ENCODE measurements at places on chromosomes 2 and 18.

DNA sequence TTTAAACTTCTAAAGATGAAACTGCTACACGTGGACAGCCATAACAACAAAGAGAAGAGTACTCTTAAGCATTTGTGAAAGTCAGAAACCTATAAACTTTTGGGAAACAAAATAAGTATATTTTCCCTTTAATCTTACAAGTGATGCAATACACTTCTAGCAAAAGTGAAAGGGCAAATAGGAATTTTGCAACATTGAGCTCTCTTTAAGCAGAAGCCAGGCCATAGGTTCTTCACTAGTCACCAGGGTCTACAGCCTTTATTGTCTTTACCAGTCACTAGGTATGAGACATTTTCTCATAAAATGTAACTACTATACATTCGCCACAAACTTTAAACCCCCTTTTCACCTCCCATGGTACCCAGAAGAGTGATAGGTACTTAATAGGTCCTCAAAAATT lies 37.5 kb downstream of the SCN1A start:
- no peak for DNase-seq

GRCh38 chr18:49747876-49748275 lies 65.5 kb downstream of the ACAA2 start:
- peak; percentile 24 for DNase-seq

DNA sequence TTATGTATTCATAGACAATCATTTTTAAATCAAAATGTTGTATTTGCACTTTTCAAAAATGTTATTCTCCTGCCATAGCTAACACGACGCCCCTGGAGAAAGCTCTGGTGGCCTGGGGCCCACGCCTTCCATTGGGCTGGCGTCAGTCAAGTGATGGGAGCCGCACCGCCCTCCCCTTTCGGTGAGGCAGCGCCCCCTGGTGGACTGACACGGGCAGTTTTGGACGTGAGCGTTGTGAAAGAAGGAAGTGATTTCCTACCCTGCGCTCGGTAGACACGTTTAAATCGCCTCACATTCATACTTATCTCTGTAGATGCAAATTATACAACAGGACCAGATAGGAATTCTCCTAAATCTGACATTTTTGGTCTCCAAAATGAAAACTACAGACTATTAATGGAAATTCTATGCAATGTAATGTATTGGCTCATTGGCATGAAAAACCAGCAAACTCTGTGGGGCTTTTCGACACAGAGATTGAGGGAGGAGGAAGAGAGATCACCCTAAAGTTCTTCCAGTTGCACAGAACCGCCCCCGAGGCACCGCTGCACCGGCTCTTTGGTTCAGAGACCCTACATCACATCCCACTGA lies 326.2 kb upstream of the SOX11 start:
- no peak for DNase-seq

DNA sequence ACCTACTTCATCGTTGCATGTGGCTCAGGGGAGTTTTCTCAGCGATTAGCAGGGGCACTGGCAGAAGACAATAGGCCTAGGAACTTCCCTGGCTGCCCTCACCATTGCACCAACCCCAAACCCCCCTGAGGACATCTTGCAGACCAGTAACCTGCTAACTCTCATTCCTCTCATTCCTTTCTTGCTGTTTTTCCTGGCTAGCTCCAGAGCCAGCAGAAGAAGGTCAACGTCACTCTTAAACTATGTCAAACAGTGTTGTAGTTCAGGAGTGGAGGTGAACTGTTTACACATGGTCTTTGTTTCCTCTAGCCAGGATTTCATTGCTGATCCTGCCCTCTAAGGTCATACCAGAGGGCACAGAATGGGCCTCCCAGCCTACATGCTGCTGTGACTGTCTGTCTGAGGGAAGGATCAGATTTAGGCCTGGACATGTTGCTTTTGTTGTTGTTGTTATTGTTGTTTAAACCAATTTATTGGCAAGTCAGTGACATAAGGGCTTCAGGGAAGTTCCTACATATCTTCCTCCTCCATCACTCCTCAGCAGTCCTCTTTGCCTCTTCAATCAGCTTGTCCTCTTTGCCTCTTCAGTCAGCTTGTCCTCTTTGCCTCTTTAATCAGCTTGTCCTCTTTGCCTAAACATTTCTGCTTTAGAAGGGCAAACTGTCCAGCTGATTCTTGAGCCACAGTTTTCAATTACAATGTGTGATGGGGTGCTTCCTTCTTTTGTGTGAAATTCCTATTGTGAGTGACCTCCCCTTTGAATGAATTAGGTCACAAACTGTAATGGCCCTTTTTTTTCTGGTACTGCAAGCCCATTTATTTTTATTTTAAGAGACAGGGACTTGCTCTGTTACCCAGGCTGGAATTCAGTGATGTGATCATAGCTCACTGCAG lies 471.9 kb upstream of the TNP1 start:
- DNase-seq = peak; percentile 64

GRCh38 chr2:223121283-223121682 lies 69.3 kb downstream of the KCNE4 start:
- no peak for DNase-seq

GRCh38 chr18:46449033-46449432 lies 208.0 kb downstream of the LOXHD1 start:
- peak; percentile 10 for DNase-seq

DNA sequence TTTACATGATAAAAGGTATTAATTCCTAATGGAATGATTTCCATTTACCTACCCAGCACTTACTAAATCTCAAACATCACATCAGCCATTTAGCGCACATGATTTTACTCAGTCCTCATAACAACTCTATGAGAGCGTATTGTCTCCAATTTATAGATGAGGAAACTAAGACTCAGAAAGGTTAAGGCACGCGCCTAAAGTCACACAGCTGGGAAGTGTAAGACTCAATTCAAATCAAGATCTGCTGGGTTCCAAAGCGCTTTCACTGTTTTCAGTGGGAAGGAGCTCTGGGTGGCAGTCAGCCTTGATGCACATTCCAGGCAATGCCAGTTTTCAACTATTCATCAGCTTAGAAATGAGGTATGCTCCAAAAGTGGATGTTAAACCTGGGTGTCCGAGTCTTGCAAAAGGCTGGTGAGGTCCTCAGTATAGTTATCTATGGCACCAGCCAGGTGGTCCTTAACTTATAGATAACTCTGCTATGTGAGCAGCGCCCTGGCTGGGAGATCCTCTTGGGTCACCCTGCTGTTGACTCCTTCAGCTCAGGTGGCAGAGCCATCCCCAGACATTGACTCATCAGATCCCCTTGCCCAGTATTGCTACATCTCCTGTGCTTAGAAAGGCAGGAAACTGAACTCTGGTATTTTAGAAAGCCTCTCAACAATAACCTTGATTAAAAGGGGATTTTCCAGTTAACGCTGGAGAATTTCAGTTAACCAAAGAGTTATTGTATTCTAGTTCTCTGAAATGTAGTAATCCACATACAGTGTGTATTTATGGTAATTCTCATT lies 47.1 kb downstream of the SLC4A1AP start:
- DNase-seq = no peak

GRCh38 chr2:233707940-233708644 lies 4.6 kb upstream of the UGT1A5 start:
- no peak for DNase-seq

- peak; percentile 29 for DNase-seq
Observed at GRCh38 chr2:123953846-123954245, 71.2 kb upstream of the CNTNAP5 start.

DNA sequence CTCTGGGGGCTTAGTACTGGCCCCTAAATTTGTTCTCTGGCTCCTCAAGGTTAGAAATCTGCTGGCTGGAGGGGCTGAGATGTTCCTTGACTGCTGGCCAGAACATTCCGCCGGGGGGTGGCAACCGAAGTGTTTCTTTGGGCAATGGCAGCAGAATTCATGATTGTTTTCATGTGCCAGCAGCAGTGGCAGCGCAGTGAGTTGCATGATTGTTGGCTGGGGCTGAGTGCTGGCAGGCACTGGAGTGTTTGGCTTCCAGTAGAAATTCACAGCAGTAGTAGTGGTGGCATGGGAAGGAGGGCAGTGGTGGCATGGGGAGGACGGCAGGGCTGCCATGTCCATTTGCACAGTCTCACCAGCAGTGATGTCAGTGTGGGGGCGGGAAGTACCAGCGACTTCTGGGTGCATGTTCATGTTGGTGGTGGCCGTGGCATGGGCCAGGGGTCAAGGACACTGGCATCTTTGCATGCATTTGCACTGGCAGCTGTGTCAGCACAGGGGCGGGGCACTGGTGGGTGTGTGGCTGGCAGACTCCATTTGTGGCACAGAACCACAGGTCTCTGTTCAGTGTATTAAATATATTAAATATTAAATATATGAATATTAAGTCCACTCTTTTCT lies 130.6 kb upstream of the CDH7 start:
- DNase-seq = no peak

GRCh38 chr2:46462936-46463335 lies 16.4 kb upstream of the TMEM247 start:
- no peak for DNase-seq

GRCh38 chr2:239832490-239833268 lies 192.5 kb downstream of the NDUFA10 start:
- no peak for DNase-seq

GRCh38 chr2:84389794-84390193 lies 69.3 kb downstream of the SUCLG1 start:
- DNase-seq = no peak

GRCh38 chr18:11963991-11964484 lies 17.3 kb upstream of the IMPA2 start:
- DNase-seq = peak; percentile 60

DNA sequence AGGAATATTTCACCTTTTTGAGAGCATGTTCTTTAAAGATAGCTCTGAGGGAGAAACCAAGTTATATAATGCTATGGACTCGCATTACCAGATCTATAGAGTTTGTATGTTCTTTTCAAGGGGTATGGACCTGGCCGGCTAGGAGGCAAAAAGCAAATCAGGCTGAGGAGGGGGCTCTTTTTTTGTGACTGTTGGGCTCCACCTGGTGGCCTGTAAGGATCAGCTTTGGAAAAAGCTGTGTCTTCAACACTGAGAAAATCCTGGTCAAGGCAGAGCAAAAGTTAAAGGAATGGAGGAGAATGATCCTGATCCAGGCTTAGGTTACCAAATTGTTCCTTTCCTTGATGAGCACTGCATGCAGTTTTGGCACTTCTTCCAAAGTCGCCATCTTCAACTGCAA lies 180.5 kb downstream of the DIS3L2 start:
- no peak for DNase-seq

DNA sequence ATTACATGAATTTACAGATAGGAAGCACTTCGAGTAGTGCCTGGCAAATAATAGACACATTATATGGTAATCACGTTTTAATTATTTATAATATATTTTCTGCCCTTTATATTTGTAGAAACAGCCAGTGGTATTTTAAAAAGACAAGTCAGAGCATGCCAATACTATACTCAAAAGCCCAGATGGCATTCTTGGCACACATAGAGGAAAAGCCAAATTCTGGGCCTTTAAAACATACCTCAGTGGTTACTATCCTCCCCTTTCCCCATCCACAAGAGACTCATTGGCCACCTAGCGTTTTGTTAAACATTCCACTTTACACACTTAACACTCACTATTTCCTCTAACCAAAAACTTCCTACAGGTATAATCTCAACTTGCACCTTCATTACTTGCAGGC lies 63.3 kb upstream of the ZNF804A start:
- no peak for DNase-seq

DNA sequence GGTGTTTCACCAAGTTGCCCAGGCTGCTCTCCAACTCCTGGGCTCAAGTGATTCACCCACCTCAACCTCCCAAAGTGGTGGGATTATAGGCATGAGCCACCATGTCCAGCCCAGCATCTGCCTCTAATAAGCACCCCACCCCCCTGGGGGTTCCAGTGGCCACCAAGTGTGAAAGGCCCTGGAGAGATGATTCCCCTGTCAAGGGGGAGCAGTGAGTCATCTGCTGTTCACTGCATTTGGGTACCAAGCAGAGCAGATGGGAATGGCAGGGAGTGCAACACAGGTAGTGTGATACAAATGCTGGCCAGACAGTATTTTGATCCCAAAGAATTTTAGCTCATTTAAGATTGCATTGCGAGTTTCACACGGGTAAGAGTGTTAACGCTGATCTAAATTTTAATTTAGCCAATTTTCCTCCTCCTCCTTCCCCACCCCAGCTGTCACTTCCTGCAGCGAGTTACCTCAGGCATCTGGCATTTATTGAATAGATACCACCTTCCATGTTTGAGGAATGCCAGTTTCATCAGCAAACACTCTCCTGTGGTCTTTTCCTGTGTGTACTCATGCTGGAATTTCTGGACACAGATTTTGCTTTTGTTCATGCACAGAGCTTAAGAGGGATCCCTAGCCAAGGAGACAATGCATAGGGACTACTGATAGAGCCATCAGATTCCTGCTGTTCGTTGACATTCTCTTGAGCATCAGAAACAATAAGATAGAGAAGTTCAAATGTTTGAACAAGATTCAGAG lies 32.4 kb upstream of the NCK2 start:
- DNase-seq = no peak

DNA sequence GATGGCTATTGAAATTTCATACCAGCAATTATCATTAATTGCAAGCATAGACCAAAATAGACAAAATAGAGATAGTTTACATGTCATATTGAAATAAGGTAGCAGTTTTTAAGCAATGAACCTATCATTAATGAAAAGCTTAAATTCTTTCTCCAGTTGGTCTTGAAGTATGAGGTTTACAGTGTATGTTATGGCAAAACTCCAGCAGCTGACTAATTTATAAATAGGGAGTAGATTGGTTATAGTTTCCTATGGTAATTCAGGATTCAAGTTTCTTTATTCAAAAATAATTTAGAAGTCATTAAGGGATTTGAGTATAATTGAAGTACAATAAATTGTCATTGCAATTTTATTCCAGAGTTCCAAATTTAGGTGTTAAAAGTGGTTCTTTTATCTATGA lies 69.6 kb upstream of the COL5A2 start:
- DNase-seq = peak; percentile 62

GRCh38 chr18:69874058-69874457 lies 73.6 kb downstream of the CD226 start:
- DNase-seq = no peak

- DNase-seq = no peak
Observed at GRCh38 chr2:173019755-173020154, 55.9 kb upstream of the MAP3K20 start.

DNA sequence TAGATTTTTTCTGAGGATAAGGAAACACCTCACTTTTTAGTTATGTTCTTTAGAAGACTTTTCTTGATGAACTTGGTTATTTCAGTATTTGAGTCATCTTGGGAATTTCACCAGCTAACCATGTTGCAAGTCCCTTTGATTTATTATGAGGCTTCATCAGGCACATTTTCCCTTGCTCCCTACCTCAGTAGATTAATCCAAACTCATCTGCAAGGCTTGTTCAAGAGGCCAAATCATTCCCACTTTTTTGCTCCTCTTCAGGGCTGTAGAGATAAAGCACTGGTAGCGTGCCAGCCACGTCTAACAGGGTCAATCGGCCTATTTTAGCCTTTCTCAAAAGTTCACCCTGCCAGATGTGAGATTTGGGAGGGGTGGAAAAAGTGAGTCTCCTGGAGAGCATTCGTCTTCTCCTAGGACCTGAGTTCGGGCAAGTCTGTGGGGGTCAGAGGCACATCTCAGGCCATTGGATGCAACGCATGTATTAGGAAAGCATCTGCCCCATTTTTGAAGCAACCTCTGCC lies 120.3 kb downstream of the RDH14 start:
- peak; percentile 64 for DNase-seq

DNA sequence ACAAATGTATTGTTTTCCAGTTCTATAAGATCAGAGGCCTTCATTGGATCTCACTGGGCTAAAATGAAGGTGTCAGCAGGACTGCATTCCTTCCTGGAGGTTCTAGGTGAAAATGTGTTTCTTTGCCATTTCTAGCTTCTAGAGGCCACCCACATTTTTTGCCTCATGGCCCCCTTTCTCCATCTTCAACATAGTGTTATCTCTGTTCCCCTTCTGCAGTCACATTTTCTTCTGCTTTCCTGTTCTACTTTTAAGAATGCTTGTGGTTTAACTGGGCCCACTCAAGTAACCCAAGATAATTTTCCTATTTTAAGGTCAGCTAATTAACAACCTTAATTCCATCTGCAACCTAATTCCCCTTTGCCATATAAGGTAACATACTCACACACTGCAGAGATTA lies 36.1 kb downstream of the METTL21A start:
- no peak for DNase-seq
